GM10248 (cell line): ENCODE measurements at places on chromosomes 5 and 9.
A peak's percentile ranks its signal among the peaks of the same experiment; 100 is the strongest.

DNA sequence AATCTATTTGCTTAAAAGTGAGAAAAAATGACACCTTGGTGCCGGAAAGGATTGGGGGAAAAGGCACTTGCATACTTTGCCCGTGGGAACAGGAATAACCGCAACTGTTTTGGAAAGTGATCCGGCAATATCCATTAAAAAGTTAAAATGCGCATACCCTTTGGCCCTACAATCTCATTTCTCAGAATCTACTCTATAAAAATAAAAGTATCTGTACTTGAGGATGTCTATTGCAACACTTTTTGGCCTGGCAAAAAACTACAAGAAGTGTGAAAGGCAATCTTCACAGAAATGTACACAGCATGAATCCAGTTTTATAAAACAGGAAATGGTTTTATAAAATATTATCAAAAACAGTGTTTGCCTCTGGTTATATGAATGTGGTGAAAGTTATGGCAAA is 58.3 kb upstream of the NFIL3 start:
- no peak for DNase-seq

DNA sequence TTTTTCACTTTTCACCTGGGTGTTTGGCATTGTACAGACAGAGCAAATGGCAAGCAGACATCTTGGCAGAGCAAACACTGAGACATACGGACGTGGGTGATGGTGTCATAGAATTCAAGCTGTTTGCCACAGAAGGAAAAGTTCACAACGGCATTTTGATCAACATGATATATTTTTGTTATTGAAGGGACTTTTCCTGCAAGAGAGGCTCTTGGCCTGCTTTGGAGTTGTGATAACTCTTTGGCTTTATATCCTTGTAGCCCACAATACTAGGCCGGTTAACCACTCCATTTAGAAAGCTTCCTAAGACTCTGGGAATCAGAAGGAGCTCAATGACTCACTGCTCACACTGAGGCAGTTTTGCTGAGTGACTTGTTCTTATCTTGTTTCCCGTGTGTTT is 1038.3 kb downstream of the TLE1 start:
- DNase-seq, result no peak

- no peak for DNase-seq
Measured at GRCh38 chr5:138722544-138723177, 30.6 kb upstream of the CTNNA1 start.

- DNase-seq, result peak; percentile 56
Measured at GRCh38 chr5:179974946-179975712, 67.4 kb upstream of the TBC1D9B start.

GRCh38 chr9:89006996-89007967 is 16.0 kb downstream of the S1PR3 start:
- DNase-seq, result no peak

GRCh38 chr9:131577005-131578000 is 32.0 kb downstream of the PRRT1B start:
- DNase-seq, result no peak

GRCh38 chr5:176941951-176942350 is 42.8 kb upstream of the HK3 start:
- DNase-seq, result no peak
